ENCODE measurements at places on chromosomes 3 and 15.

GRCh38 chr15:44659056-44659455, 4.4 kb downstream of the SPG11 start:
- peaks cover 19% of the 10 kb centered on the region for H3K4me1 ChIP-seq
- no peaks in the 10 kb centered on the region for H3K27me3 ChIP-seq
- no peak overlapping the region for H3K4me3 ChIP-seq
- no peak for DNase-seq
- no peak overlapping the region for H3K27ac ChIP-seq

GRCh38 chr3:45940781-45941365, 2.4 kb upstream of the CXCR6 start:
- H3K36me3 ChIP-seq: peaks cover 52% of the 10 kb centered on the region
- no peaks in the 10 kb centered on the region for H3K27me3 ChIP-seq
- no peak for DNase-seq
- H3K4me3 ChIP-seq: no peak overlapping the region

DNA sequence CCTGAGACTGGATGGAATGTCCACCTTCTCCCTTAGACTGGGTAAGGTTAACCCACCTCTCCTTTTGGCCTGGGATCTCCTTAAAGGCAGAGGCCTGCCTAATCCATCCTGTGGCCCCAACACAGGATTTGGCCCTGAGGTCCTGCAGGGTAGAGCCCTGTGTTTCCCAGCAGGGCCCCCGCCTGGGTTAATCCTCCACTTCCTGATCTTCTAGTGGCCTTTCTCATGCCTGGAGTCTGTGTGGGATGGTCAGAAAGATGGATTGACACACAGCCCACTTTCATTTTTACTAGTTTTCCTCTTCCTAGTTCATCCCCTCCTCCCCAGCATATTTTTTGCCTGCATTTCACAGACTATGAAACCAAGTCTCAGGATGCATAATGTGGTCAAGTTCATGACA, 48.9 kb upstream of the SLC6A6 start:
- H3K27me3 ChIP-seq: peaks cover 10% of the 10 kb centered on the region
- H3K27ac ChIP-seq: no peak overlapping the region
- no peaks in the 10 kb centered on the region for H3K4me1 ChIP-seq
- DNase-seq: no peak

DNA sequence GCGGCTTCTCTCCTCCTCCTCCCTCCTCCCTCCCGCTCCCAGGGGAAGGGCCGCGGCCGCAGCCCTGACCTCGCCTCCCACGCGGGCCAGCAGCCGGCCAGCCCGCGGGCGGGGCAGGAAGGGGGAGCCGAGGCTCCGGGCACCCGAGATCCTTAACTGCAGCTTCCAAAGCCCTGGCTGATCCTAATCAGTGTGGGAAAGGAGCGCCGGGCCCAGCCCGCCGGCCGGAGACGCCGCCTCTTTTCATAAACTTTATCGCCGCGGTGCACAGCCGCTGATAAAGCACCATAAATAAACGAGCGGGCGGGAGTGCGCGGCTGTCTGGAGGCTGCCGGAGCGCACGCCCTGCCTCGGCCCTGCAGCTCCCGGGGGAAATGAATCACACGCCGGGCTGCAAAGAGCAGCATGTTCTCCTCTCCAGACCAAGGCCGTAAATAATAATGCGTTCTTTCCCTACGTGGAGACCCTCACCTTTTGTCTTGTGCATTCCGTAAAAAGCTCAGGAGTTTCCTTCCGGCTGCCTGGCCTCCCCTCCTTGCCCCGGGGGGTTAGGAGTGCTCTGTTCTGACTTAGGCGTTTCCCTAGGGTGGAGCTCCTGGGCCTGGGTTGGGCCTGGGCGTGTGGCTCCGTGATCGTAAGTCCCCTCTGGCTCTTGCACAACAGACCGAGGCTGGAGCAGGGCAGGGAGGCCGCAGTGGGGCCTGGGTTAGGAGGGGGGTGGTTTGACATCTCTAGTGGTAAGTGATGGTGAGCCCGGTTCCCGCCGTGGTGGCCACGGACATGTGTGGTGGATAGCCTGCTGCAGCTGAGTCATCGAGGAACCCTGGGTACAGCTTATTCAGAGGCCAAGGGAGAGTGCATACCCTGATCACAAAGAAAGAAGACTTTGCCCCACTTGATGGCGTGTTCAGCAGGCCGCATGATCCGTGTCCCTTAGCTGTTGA, 132.6 kb upstream of the HES1 start:
- no peaks in the 10 kb centered on the region for H3K27me3 ChIP-seq
- peak; percentile 94 for DNase-seq
- peaks cover 31% of the 10 kb centered on the region for H3K4me1 ChIP-seq
- peak overlapping the region; percentile 54 for H3K4me3 ChIP-seq
- peak overlapping the region; percentile 84 for H3K27ac ChIP-seq
- H3K36me3 ChIP-seq: no peaks in the 10 kb centered on the region

GRCh38 chr15:60372756-60373155, 25.0 kb downstream of the ANXA2 start:
- H3K4me1 ChIP-seq: peaks cover 60% of the 10 kb centered on the region
- no peak for DNase-seq
- H3K36me3 ChIP-seq: peaks cover 20% of the 10 kb centered on the region
- H3K4me3 ChIP-seq: no peak overlapping the region

DNA sequence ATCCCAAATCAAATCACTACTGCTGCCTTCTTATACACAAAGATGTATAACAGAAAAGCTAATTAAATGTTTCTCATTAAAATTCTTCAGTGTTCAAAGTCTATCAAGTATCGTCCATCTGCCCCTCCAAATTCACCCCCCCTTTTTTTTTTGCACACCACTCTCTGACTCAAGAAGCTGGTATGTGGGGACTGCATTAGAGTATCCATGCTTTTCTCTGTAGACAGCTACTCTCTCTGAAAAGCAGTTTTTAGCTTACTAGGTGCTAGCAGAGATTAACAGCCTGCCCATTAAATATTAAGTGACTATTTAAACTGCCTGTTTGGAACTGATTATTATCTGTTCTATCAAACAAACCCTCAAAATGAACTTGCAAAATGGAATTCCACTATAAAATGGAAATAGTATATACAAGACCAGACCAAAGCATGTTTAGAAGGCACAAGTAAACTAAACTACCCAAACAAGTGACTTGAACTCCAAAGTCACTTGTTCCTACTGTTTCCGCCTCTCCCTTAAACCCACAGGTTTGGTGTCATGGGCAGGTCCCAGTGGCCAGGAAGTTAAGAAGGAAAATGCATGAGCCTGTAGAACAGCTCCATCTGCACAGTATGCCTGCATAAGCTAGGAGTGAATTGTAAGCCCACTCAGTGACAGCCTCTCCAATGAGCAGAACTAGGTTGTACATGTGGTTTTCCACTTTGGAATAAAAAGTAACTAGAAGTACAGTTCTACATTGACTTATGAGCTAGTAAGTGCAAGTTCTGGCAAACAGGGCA, 32.5 kb downstream of the GBE1 start:
- DNase-seq: no peak
- no peaks in the 10 kb centered on the region for H3K36me3 ChIP-seq
- no peaks in the 10 kb centered on the region for H3K27me3 ChIP-seq
- peaks cover 3% of the 10 kb centered on the region for H3K4me1 ChIP-seq
- H3K27ac ChIP-seq: no peak overlapping the region

- no peak overlapping the region for H3K27ac ChIP-seq
- no peak overlapping the region for H3K4me3 ChIP-seq
- no peaks in the 10 kb centered on the region for H3K27me3 ChIP-seq
- DNase-seq: no peak
- peaks cover 44% of the 10 kb centered on the region for H3K4me1 ChIP-seq
Measured at GRCh38 chr3:8524656-8525399, 23.2 kb downstream of the LMCD1 start.

DNA sequence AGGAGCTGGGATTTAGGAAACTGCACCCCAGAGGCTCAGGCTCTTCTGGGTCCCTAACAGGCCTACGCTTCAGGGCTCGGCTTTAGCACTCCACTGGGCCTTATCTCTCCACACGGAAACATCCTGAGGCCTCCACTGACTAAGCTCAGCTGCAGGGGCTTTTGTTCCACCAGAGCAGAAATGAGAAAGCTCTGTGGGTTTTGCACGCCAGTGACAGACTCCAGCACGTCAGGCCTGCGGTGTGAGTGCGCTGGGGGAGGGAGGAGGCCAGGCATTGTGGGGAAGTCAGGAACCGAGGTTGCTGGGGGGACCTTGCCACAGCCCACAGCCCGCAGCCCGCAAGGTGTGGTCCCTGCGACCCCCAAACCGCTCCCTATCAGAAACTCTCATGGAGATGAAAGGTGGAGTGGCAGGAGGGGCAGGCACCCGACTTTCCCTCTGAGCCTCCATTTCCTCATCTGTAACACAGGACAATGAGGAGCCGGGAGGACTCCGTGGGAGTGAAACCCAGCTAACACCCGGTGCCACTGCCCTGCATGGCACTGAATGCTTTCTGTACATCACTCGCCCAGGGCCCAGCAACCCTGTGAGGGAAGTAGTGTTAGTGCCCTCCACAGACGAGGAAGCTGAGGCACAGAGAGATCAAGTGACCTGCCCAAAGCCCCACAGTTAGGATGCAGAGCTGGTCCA, 106.5 kb downstream of the TPRA1 start:
- DNase-seq: peak; percentile 3
- H3K4me3 ChIP-seq: no peak overlapping the region
- no peak overlapping the region for H3K27ac ChIP-seq
- H3K4me1 ChIP-seq: no peaks in the 10 kb centered on the region

DNA sequence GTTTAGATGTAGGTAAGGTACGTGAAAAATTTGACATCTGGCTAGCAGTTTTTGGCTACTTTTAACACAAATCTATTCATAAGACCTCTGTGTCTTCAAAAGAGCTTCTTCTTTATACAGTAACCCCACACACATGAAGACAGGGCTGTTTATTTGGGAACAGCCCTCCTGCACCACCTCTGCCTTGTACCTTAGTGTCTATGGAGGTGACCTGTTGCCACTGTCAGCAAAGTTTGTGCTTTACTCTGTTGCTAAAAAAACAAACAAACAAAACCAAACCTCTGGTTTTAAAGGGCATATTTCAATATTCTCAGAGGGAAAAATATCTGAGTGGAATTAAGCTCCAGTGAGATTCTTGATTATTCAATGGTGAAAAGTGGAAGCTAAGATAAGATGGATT, 122.0 kb downstream of the ARPP21 start:
- no peak overlapping the region for H3K4me3 ChIP-seq
- no peaks in the 10 kb centered on the region for H3K36me3 ChIP-seq
- H3K27ac ChIP-seq: no peak overlapping the region
- peaks cover 9% of the 10 kb centered on the region for H3K27me3 ChIP-seq
- no peak for DNase-seq

GRCh38 chr15:43463507-43463906, 29.4 kb downstream of the TP53BP1 start:
- H3K4me3 ChIP-seq: no peak overlapping the region
- DNase-seq: no peak
- H3K27ac ChIP-seq: no peak overlapping the region
- H3K27me3 ChIP-seq: no peaks in the 10 kb centered on the region
- peaks cover 9% of the 10 kb centered on the region for H3K36me3 ChIP-seq

GRCh38 chr3:120743556-120744195, 1.1 kb downstream of the GTF2E1 start:
- no peak overlapping the region for H3K27ac ChIP-seq
- DNase-seq: no peak
- peaks cover 13% of the 10 kb centered on the region for H3K4me1 ChIP-seq
- H3K4me3 ChIP-seq: peak overlapping the region; percentile 87

- DNase-seq: no peak
- no peaks in the 10 kb centered on the region for H3K36me3 ChIP-seq
- peaks cover 5% of the 10 kb centered on the region for H3K4me1 ChIP-seq
- no peak overlapping the region for H3K4me3 ChIP-seq
Measured at GRCh38 chr3:197006860-197007259, 22.8 kb downstream of the MELTF start.

- H3K4me3 ChIP-seq: peak overlapping the region; percentile 61
- peak; percentile 75 for DNase-seq
- H3K36me3 ChIP-seq: no peaks in the 10 kb centered on the region
- no peaks in the 10 kb centered on the region for H3K27me3 ChIP-seq
- H3K4me1 ChIP-seq: no peaks in the 10 kb centered on the region
- H3K27ac ChIP-seq: no peak overlapping the region
Measured at GRCh38 chr15:24772686-24773373, 97.3 kb downstream of the NPAP1 start.

GRCh38 chr3:191330530-191331048, 263 bp upstream of the UTS2B start:
- no peak for DNase-seq
- no peaks in the 10 kb centered on the region for H3K36me3 ChIP-seq
- peak overlapping the region; percentile 74 for H3K4me3 ChIP-seq
- H3K4me1 ChIP-seq: peaks cover 60% of the 10 kb centered on the region

- no peak overlapping the region for H3K4me3 ChIP-seq
- no peak overlapping the region for H3K27ac ChIP-seq
- DNase-seq: no peak
Measured at GRCh38 chr3:129632556-129632955, 26.1 kb upstream of the PLXND1 start.

DNA sequence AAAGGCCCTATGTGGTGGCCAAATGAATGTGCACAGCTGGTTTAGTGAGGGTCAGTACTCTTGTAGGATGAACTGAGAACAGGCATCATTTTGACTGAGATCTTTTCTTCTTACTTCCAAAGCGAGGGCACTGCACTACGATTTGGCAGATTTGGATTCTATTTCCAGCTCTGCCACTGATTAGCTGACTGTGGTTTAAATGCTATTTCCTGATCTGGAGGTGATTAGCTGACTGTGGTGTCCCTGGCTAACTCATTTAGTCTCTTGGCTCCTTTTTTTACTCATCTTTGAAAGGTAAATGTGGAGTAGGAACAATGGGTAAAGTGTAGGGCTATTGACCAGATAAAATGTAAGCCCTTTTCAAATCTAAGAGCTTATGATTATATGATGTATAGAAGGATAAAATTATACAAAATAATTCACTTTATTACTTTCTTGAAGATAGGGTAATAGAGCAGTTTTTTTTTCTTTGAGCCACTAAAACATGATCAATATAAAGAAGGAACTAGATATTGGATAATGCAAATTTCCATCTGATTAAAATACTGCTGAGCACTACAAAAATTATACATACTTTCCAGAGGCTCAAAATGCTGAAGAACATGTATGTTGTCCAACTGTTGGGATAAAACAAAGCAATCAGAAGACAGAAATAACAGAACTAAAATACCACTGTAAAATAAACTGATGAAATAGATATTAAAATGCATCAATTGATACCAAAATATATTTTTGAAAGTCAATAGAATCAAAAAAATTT, 39.7 kb upstream of the PLOD2 start:
- H3K36me3 ChIP-seq: peaks cover 6% of the 10 kb centered on the region
- no peak for DNase-seq
- no peaks in the 10 kb centered on the region for H3K27me3 ChIP-seq
- H3K4me3 ChIP-seq: no peak overlapping the region
- H3K4me1 ChIP-seq: no peaks in the 10 kb centered on the region
